Stromal cell of bone marrow (primary cell): ENCODE measurements at places on chromosomes 11 and 22.

DNA sequence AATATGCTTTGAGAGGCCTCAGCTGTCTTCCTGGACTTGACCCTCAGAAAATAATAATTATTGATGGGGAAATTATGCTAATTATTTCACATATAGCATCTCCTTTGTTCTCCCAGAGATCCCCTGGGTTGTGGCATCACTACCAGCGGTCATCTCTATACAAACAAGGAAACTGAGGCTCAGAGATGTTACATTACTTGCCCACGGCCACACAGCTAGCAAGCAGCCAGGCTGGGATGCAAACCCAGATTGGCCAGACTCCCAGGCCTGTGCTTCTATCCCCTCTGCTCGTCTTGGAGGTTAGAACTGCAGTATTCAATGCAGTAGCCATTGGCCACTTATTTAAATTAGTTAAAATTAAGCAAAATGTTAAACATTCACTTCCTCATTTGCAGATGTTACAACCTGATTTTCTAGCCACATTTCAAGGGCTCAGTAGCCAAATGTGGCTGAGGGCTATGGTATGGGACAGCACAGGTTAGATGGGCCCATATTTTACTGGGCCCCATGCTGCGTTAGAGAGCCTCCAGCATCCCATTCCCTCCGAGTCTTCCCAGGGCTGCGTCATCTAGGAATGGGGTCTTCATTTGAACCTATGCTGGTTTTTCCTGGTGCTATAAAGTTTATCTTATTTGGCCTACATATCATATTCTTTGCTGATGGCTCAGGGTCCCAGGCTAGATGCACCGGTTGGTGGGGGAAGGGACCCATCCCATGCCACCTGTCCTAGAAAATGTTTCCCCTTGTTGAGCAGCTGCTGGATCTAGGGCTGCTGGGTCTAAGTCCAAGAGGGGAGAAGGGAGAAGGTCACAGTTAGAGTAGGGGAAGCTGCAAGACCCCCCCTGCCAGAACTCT is 2.2 kb downstream of the SLC35C1 start:
- DNase-seq, result no peak

GRCh38 chr11:8242499-8243280 is 21.0 kb downstream of the LMO1 start:
- DNase-seq, result no peak

DNA sequence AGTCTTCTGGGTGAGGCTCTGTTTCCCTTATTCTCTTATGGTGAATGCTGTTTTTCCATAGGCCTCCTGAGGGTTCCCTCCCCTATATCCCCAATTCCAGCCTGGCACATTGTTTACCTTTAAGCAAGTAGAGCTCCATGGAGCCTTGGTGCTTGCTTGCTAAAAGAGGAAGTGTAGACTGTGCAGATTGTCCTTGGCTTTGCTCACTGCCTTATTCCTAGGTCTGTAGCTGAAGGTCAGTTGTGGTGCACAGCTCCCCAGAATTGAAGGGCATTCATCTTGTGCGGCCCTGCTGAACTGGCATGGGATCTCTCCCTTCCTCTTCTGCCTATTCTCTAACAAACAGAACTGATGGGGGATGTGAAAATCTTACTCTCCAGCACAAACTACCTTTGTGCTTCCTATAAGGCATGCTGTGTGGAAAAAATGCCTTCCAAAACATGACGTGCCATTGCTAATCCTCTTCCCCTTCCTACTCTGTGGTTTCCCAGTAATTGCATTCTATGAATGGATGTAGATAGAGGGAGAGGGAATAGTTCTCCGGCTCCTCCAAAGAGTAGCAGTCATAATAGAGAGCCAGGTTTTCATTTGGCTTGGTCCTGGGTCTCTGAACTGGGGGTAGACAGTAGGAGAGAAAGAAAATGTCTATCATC is 34.2 kb upstream of the PLET1 start:
- DNase-seq, result no peak

- DNase-seq, result peak; percentile 12
These were observed 134.3 kb downstream of the ELP4 start for GRCh38 chr11:31643857-31644256.

DNA sequence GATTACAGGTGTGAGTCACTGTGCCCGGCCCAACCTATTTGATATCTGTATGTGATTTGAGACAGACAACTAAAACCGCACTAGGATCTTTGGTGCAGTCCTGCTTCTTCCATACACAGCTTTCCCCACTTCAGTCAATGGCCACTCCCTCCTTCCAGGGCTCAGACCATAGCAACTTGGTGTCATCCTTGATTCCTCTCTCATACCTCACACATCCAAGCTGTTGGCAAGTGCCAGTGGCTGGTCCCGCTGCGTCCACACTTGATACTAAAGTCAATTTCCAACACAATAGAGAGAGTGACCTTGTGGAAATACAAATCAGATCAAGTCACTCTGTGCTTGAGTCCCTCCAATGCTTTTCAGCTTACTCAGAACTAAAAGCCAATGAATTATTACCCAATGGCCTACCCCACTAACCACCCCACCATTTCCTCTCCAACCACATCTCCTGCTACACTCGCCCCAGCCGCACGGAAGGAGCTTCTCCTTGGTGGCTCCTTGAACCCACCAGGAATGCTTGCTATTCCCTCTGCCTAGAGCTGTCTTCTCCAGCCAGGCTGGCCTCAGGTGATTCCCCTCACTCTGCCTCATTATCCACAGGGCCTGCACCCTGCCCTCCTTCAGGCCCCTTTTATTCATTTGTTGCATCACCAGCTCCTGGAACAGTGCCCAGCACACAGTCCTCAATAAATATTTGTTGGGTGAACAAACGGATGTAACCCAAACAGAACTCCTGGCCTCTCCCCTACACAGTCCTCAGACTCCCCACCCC is 12.9 kb downstream of the ABTB2 start:
- no peak for DNase-seq

- DNase-seq, result no peak
These were observed 18.1 kb upstream of the CYTH4 start for GRCh38 chr22:37263966-37264887.

GRCh38 chr11:10354389-10354788 is 49.5 kb downstream of the ADM start:
- DNase-seq, result no peak

DNA sequence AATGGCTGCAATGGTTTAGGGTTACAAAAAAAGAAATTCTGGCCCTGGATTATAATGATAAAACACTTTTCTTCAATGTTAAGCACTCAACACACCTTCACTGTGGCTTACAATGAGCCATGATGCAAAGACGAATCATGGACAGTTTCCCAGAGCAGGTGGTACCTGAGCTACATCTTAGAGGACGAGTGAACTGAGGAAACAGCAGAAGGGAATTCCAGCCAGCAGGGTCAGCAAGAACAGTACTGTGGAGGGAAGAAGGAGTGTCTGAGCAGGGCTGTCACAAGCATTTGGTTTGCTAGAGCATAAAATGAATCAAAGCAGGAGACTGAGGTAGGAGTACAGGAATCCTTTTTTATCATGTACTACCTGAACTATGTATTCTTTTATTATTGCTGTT is 332.8 kb upstream of the C11orf87 start:
- DNase-seq, result no peak

DNA sequence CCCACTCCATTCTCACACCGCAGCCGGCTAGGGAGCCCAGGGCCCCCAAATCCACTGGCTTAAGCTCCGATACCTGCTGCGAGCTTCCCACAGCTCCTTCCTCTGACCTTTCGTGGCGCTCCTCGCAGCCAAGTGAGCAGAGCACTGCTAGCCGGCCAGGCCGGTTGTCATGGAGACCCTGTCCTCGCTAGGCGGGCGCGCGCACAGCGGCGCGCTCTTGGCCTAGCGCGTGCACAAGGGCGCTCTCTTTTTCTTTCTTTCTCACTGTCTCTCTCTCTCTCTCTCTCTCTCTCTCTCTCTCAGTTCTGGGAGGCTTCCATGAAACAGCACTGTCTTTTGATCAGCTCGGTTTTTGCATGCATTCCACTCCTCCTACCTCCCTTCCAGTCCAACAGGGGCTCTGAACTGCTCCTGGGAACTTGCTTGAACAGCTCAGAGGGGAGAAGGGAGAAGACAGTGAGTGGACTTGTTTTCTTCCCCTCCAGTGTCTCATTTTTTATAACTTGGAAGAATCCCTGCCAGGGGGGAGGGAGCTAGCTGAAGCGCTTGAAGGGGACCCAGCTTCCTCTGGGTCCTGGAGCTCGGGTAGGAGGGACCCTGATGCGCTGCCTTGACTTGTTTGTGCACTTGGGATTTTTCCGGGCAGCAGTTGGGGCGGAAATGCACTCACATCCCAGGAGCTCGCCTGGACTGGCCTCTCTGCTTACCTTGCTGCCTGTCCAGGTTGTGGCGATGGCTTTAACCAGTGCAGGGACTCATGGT is 100.3 kb upstream of the AKIP1 start:
- no peak for DNase-seq

GRCh38 chr11:12174477-12175143 is 64.2 kb downstream of the MICAL2 start:
- DNase-seq, result no peak

DNA sequence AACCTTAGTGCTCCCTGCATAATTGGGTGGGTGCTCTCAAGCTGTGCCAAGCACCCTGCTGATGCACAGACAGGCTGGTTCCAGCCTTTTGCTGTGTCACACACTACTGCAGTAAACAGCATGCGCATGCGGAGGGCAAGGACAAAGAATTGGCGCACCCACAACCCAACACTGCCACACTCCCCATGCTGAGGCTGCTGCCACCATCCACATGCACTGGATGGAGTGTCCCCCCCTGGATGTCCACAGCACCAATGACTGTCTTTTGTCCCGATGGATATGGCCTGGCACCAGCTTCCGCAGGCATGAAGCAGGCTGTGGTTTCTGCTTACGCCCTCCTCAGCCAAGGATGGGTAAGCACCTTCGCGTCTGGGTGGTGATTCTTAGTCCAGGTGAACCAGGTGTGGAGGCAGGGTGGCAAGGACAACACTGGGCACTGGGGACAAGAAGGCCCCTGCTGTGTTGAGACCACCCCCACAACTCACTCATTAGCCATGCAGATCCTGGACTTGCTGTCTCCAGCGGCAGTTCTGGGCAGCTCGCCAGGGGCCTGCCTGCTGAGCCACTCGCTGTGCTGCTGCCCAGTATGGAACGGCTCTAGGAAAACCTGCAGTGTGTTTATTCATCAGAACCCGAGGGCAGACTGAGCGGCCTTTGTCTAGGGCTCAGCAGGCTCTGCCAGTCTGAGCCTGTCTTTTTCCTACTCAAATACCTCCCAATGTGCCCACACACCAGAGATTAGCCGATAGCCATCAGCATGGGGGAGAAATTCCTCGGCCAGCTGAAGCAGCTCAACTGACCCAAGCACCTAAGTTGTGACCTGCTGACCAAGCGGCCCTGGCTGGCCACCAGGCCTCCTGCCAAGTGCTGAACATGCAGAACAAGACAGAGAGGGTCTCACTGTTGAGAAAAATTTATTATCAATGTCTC is 8.2 kb upstream of the NAP1L4 start:
- no peak for DNase-seq

GRCh38 chr22:23067023-23067650 is 3.2 kb upstream of the GNAZ start:
- no peak for DNase-seq
